Forelimb muscle (tissue), 1 donor: ENCODE measurements at places on chromosomes 12 and 14. TPM values are rescaled to one million over a fixed set of nuclear protein-coding genes. Genes with fewer than 3 reads are reported as not detected.

GRCh38 chr12:79686171-79686570 is 4.6 kb downstream of the PAWR start:
- DNase-seq, result no peak

DNA sequence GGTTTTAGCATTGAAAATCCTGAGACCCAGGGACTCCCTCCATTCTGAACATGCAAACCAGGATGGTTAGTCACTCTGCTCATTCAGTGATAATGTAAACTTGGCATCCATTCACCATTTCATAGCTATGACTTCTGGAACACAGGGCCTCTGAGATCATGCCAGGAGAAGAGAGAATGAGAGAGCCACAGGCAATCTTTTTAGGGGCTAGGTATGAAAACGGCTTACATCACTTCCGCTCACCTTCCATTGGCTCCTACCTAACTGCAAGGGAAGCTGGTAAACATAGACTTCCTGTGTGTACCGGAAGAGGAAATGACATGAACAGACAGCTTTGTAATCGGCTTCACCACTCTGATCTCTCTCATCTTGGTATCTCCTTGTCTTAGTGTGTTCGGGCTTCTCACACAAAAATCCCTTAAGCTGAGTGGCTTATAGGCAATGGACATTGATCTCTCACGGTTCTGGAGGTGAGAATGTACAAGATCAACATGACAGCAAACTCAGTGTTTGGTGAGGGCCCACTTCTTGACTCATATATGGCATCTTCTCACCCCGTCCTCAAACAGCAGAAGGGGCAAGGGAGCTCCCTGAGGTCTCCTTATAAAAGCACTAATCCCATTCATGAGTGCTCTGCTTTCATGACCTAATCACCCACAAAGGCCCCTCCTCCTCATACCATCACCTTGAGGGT is 465.9 kb upstream of the TBX3 start:
- DNase-seq, result no peak

- DNase-seq, result no peak
Measured at GRCh38 chr12:128794661-128795529, 28.9 kb downstream of the SLC15A4 start.

GRCh38 chr14:91065266-91065665 is 4.8 kb upstream of the RPS6KA5 start:
- peak; percentile 65 for DNase-seq

DNA sequence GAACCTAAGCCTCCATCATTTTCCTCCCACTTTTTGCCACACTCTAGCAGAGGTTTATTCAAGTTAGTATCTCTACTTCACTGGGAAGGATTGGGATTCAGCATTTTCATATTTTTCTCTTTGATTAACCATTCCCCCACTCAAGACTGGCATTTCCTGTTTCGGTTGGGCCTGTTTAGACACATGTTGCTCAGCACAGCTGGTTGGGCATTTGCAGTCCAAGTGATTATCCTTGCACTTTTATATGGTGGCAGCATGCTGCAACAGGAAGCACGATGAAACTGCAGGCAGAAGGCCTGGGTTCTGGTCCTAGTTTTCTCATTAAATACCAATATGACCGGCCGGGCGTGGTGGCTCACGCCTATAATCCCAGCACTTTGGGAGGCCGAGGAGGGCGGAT is 182.9 kb upstream of the GRIN2B start:
- no peak for DNase-seq

CCDC175 gene
- polyA plus RNA-seq, result not detected

LUM gene
- polyA plus RNA-seq, result 507 TPM

IL26 gene
- not detected for polyA plus RNA-seq

- no peak for DNase-seq
Measured at GRCh38 chr12:77686760-77687159, 143.9 kb upstream of the NAV3 start.

DNA sequence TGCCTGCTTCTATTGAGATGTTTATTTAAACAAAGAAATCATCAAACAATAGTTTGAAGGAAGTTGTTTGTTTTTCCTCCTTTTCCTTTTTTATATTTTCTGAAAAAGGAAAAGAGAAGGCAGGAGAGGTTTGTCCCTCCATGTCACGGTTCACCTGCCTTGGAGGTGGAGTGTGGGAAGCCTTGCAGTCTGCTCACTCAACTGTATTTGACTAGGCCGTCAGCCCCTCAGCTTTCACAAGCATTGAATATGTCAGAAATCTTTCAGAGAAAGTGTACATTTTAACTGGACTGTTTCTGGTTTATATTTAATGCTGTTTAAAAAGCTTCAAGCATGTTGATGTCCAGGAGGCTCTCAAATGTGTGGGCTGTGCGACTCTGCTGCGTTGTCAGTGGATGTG is 370.4 kb downstream of the NPAS3 start:
- DNase-seq, result no peak

APOF gene
- polyA plus RNA-seq, result not detected

PTPRR gene
- polyA plus RNA-seq, result 0.67 TPM

- no peak for DNase-seq
Measured at GRCh38 chr12:3732901-3733300, 20.0 kb downstream of the CRACR2A start.

GRCh38 chr14:36874396-36875138 is 212.9 kb downstream of the PAX9 start:
- DNase-seq, result no peak

FBXL14 gene
- 4.5 TPM for polyA plus RNA-seq

- no peak for DNase-seq
Measured at GRCh38 chr12:132451172-132451835, 38.6 kb upstream of the FBRSL1 start.

DNA sequence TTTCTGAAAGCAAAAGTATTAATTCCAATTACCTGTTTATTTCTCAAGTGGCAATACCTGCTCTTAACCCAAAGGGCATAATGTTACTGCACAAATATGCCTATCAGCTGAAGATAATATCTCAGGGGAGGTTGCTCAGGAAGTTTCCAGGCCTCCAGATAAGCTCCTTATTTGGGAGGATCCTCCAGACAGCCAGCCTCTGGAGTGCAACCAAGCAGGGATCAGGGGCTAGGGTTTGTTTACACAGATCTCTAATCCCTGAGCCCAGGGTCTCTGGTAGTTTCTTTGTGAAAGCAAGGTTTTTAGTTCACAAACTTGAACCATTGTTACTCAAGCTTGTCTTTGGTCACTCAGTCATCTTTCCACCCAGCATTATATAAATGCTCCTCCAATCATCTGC is 124.4 kb downstream of the SLC38A4 start:
- DNase-seq, result no peak

- DNase-seq, result no peak
Measured at GRCh38 chr14:99511421-99512109, 30.4 kb downstream of the CCNK start.

LBHD2 gene
- polyA plus RNA-seq, result not detected

- no peak for DNase-seq
Measured at GRCh38 chr14:38256533-38256840, 594 bp upstream of the CLEC14A start.

LTB4R gene
- polyA plus RNA-seq, result 2.1 TPM

TSPAN9 gene
- 112 TPM for polyA plus RNA-seq

PTCSC3 gene
- not detected for polyA plus RNA-seq

LRRC9 gene
- 0.47 TPM for polyA plus RNA-seq

DNA sequence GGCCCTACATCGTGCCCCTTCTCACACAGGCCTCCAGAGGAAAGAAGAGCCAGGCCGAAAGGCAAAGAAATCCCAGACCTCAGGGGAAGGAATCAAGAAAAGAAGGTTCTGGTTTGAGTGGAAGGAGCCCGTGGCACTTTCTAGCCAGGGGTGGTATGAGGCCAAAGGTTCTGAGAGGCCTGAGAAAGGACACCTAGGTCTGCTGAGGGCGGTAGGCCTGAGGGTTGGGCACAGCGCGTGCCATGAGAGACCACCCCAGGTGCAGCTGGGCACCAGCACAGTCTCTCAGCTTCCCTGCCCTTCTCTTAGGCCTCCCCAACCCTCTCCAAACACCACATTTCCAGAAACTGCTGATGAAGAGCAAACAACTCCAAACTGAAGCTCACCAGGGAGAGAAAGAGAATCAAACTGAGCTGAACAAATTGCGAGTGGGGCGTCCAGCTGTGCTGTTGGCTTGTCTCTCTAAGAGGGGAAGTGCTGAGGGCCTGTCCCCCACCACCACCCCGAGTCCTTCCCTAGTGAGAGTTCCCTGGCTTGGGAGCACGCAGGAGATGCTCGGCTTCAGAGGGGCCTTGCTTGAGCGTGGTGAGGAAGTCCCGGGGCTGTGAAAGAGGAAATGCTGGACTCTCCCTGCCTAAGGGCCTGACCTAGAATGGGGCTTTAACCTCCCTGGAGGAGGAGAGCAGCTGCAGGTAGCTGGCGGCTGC is 184.8 kb downstream of the ZFP36L1 start:
- no peak for DNase-seq

HIP1R gene
- 7.1 TPM for polyA plus RNA-seq

DNA sequence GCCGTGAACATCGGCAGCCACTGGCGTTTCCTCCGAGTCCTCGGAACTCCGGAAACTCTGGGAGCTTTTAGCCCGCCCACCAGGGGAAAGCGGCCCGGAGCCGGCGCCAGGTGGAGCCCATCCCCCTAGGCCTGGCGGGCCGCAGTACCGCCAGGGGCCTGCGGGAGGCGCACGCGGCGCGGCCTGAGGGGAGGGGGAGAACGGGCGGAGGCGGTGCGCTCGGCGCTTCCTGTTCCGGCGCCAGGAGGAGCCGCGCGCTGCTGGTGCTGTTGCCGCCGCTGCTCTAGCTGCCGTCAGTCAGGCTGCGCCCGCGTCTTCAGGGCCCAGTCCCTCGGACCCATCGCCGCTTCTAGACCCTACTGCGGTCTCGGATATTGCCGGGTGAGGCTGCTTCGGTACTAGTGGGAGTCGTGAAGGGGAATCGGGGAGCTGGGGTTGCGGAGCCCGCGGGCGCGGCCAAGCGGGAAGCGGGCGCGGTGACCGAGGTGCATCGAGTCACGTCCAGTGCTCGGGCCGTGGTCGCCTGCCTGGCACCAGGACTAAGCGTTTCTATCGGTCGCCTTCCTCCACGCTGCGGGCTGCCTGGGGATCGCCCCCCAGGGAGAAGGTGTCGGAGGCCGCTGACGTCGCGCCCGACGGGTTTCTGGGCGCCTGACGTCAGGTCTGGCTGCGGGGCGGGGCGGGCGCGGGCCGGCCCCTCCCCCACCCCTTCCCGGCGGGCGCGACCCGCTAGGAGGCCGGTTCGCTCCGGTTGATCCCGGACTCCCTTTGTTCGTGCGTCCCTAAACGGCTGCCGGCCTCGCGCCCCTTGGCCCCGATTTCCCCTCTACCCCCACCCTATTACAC is at the start of gene MAPK1IP1L:
Gene MAPK1IP1L (plus strand): TSS at position 225 of the 846 bp plus-strand sequence. CDS start 10,037 bp downstream, outside the sequence.
- DNase-seq, result peak; percentile 75

DNA sequence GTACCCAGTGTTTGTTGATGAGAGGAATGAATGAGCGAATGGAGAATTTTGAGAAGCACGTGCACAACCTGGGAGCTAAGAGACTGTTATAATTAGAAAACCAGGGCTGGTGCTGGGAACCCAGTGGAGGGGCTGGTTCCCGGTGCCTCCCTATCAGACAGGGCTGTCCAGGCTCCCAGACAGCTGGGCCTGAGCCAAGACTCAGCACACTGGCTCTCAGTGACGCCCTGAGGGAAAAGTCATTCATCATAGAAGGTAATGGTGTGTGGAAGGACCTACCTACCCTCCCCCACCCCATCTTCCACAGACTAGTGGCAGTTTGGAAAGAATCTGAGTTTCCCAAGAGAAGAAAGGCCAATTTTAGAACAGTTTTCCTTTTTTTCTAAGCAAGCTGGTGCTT is 34.7 kb downstream of the KCNA5 start:
- DNase-seq, result no peak

GRCh38 chr12:52295663-52296062 is 4.3 kb upstream of the KRT81 start:
- no peak for DNase-seq

DNA sequence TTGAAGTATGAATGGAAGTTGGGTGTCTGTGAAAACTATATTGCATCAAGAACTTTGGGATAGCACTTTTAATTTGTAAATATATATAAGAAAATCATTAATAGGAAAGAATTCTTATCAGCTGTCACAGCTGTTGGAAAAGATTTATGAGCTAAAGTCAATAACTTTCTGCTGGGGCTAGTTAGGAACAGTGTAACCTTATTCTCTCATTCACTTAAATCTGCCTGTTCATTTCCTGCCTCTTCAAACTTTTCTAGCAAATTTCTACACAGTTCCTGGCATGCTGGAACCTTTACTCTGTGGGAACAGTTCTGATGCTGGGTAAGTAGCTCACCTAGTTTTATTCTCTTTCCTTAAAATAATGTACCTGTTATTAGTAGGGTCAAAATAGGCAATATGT is 109.9 kb downstream of the SCN8A start:
- DNase-seq, result no peak

DNA sequence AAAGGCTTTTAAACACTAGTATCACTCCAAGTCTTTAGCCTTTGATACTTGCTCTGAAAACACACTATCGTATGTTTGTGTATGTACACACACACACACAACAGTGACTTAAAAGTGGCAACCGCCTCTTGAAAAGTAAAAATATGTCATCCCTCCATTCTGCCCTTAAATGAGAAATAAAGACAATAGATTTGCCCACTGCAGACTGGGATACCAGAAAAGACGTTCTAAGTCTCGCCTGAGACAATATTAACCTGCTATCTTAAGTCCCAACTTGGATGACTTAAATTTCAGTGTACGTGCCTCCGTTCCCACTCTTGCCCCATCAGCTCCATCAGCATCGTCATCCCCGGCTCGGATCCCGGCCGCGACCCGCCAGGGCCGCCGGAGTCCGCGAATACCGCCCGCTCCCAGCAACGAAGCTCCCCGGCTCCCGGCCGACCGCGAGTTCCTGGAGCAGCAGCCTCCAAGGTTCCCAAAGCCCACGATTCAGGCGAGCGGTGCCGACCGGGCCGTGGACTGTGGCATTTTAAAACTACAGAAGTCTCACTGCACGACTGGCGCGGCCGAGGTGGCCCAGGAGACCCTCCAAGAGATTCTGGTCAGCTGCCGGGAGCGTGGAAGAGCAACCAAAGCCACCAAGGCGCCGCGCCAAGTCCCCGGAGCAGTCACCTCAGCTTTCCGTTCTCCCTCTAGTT is 2.8 kb upstream of the ARID2 start:
- DNase-seq, result no peak

GRCh38 chr14:60999536-60999935 is 18.5 kb downstream of the SLC38A6 start:
- DNase-seq, result no peak

NOS1 gene
- polyA plus RNA-seq, result 0.76 TPM

DNA sequence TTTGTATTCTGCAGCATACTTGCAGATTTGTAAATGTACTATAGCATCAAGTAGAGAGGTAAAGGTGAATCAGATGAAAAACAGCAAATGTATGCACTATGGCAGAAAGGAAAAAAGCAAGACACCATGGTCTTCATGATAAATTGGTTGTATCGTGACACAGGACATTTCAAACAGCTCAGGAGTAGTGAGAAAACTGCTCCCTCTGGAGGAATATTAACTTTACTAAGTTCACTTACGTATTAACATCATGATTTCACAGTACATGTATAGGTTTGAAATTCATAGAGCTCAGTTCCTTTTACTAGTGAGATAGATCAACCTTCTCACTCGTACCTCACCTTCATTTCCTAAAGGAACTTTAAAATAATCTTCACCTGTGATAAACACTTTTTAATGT is 6.5 kb downstream of the MBIP start:
- no peak for DNase-seq

ACTR10 gene
- polyA plus RNA-seq, result 66.4 TPM

- no peak for DNase-seq
Measured at GRCh38 chr12:104749545-104749944, 208.5 kb downstream of the SLC41A2 start.

GRCh38 chr12:110733089-110733715 is 9.5 kb downstream of the PPP1CC start:
- DNase-seq, result no peak
